ENCODE measurements at places on chromosomes 4 and X. TPM values are rescaled to one million over a fixed set of nuclear protein-coding genes. Genes with fewer than 3 reads are reported as not detected.

DNA sequence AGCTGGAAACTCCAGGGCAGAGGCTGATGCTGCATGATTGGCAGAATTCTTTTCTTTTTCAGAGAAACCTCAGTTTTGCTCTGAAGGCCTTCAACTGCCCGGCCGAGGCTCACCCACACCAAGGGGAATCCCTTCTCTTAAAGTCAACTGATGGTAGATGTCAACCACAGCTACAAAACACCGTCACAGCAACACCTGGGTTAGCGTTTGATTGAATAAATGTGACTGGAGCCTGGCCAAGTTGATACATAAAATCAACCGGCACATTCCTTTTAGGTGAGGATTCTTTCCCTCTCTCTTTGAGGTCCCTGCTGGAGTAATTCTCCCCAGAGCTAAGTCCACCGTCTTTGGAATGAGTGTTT is 15.2 kb upstream of the KIAA0232 start:
- no peaks in the 10 kb centered on the region for H3K36me3 ChIP-seq
- no peaks in the 10 kb centered on the region for H3K4me1 ChIP-seq
- no peak overlapping the region for H3K27ac ChIP-seq
- H3K27me3 ChIP-seq: peaks cover 3% of the 10 kb centered on the region
- DNase-seq: no peak

ATOH1 gene
- not detected for polyA plus RNA-seq

DNA sequence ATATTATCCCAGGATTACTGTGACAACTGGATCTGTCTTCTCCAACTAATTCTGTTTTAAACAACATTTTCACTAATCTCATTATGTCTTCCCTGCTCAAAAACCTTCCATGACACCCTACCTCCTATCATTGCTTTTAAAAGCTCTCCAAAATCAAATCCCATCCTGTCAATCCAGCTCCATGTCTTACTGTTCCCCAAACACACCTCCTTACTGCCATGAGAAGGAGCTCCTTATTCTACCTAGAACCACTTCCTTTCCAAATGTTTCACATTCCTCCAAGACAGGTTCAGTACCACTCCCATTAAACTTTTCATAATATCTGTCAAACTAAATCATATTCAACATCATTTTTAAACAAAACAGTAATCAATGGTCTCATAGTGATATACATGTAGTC is 66.9 kb upstream of the WDR17 start:
- no peak for DNase-seq
- no peak overlapping the region for H3K4me3 ChIP-seq
- H3K27me3 ChIP-seq: peaks cover 4% of the 10 kb centered on the region
- no peaks in the 10 kb centered on the region for H3K36me3 ChIP-seq
- H3K27ac ChIP-seq: no peak overlapping the region

MAGEC1 gene
- polyA plus RNA-seq: not detected

- no peaks in the 10 kb centered on the region for H3K27me3 ChIP-seq
- H3K27ac ChIP-seq: no peak overlapping the region
- H3K4me3 ChIP-seq: no peak overlapping the region
- H3K4me1 ChIP-seq: peaks cover 12% of the 10 kb centered on the region
- no peak for DNase-seq
- H3K36me3 ChIP-seq: peaks cover 5% of the 10 kb centered on the region
Measured at GRCh38 chr4:185217408-185217975, 8.1 kb downstream of the SNX25 start.

DNA sequence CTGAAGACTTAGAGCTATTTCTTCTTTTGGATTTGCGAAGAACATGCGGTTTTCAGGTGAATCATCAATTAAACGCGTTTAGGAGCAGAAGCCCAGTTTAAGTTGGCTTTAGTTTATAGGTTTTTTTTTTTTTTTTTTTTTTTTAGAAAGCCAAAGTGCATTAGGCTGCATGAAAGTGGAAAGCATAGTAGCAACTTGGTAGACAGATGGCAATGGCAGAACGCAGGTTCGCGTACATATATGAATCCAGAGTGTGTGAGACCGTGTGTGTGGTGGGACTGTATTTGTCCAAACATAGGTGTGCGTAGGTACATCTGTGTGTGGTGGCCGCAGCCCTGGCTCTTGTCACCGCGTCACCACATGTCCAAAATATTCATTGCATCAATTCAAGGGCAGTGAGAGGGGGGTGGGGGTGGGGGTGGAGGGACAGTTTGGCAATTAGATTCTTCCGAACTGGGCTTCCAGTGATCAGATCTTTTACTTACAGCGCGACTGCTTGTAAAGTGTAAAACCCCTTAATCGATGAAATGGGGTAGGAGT is 901 bp downstream of the JADE1 start:
- H3K27me3 ChIP-seq: peaks cover 4% of the 10 kb centered on the region
- peak overlapping the region; percentile 96 for H3K27ac ChIP-seq
- no peaks in the 10 kb centered on the region for H3K36me3 ChIP-seq
- H3K4me1 ChIP-seq: peaks cover 42% of the 10 kb centered on the region
- H3K4me3 ChIP-seq: peak overlapping the region; percentile 100

Data from immature natural killer cell (primary cell).